H4 (cell line): ENCODE measurements at places on chromosomes 3 and 15. TPM values are rescaled to one million over a fixed set of nuclear protein-coding genes. Genes with fewer than 3 reads are reported as not detected.

Gene TTLL13
- 0.06 TPM in 1 of 2 replicates, not detected in the other for total RNA-seq

Gene EPHA3
- total RNA-seq, result 1.4 and 3.6 TPM in 2 replicates

Gene MYO5C
- 0.06 and 0.29 TPM in 2 replicates for total RNA-seq

Gene MANF
- 135 and 150 TPM in 2 replicates for total RNA-seq

Gene CHRFAM7A
- 0.90 and 1.2 TPM in 2 replicates for total RNA-seq

Gene ZNF621
- total RNA-seq, result 3.5 and 10.0 TPM in 2 replicates

Gene USP19
- 18.4 and 18.5 TPM in 2 replicates for total RNA-seq

Gene CYP11A1
- not detected in 2 replicates for total RNA-seq
